ENCODE measurements at places on chromosomes 13 and 19.
A peak's percentile ranks its signal among the peaks of the same experiment; 100 is the strongest.

DNA sequence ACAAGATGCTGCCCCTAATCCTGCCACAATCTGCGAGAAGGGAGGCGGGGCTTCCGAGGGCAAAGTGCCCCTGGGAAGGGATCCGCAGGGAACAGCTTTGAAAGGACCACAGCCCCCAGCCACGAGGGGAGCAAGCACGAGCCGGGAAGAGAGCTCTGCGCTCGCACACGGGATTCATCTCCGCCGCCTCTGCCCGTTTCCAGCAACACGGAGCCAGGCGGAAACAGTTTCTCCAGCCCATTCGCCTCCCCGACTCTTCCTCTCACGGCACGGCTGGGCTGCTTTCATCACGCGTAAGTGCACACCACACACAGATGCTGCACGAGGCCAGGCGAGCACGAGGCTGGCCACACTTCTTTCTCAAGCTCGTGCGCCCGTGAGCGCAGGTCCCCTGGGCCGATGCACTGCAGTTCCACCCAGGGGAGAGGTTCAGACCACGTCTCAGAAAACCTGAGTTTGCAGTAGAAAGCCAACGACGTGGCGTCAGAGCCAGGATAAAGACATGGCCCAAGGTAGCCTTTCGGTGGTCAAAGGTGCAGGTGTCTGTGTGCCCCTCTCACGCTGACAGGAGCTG, 33.6 kb downstream of the NAXD start:
- DNase-seq: no peak

DNA sequence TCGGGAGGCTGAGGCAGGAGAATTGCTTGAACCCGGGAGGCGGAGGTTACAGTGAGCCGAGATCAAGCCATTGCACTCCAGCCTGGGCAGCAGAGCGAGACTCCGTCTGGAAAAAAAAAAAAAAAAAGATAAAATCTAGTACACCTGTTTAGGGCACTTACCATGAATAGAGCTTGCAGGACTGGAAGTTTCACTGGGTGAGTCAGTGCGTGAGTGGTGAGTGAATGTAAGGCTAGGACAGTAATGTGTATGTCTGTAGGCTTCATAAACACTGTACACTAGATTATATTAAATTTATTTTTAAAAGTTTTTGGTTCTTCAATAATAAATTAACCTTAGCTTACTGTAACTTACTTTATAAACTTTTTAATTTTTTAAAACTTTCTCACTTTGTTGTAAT, 22.9 kb downstream of the PPP5C start:
- DNase-seq: no peak

DNA sequence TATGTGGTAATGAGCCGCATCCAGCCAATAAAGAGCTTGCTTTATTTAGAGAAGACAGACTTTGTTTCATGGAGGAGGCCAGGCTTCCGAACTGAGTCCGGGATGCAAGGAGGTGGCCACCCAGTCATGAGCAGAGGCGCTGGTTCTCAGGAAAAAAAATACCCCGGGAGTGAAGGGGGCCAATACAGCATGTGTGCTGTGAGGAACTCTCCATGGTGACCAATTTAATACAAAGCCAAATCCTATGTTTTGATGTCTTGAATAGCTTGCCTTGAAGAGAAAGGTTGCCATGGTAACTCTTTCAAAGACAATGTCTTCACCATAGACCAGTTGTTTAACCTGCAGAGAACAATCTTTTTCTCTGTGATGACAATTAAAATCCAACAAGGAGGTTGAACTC, 43.4 kb upstream of the PDCD5 start:
- DNase-seq: no peak

GRCh38 chr13:29162638-29163235, 342.6 kb downstream of the MTUS2 start:
- no peak for DNase-seq

DNA sequence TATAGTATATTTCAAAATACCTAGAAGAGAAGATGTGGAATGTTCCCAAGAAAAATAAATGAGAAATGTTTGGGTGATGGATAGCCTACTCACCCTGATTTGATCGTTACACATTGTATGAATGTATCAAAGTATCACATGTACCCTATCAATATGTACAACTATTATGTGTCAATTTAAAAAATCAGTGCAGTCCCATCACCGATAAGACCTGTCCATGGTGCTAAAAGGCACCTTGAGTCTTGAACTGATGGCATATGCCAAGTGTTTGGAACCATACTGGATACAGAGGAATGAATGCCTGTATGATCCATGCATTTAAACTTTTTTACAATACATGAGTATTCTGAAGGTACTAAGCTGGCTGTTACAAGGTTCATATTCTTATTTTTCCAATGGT, 50.2 kb upstream of the ZNF835 start:
- no peak for DNase-seq

- peak; percentile 82 for DNase-seq
These were observed at the start of gene SLC25A15 for GRCh38 chr13:40789275-40790153. SLC25A15 (plus strand) TSS chr13:40789611; CDS start chr13:40793227, 3,616 bp downstream.

DNA sequence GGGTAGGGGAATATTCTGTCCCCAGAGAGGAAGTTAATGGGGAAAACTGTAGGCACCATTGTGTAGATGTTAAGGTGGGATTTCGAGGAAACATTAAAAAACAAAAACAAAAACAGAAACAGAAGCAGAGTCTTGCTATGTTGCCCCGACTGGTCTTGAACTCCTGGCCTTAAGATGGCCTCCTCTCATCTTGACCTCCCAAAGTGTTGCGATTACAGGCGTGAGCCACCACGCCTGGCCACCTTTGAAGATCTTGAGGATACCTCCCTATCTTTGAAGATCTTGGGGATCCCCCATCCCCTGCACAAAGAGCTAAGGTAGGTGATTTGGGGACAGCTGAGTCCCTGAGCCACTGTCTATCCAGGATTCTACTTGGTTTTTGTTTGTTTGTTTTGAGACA, 553 bp upstream of the ICAM3 start:
- no peak for DNase-seq

- DNase-seq: no peak
These were observed 27.3 kb upstream of the IL17D start for GRCh38 chr13:20676213-20676612.

- no peak for DNase-seq
These were observed 63.9 kb upstream of the ARHGEF7 start for GRCh38 chr13:111051041-111051725.

DNA sequence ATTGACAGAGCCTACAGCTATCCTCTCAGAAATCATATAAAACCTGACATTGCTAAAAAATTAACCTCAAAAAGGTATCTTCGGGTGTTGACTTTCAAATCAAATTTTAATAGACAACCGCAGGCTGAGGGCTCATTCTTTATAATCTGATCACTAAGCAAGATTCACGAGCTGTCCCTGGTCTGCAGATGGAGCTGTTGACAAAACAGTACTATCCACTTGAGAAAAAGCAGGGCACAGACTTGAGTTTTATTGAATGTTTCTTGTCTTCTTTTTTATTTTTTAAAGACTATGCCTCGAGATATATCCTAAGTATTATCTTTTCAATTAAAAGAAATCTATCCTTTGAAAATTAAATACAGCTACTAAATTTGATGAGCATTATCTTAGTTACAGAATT, 540.5 kb downstream of the PCDH9 start:
- DNase-seq: peak; percentile 18

DNA sequence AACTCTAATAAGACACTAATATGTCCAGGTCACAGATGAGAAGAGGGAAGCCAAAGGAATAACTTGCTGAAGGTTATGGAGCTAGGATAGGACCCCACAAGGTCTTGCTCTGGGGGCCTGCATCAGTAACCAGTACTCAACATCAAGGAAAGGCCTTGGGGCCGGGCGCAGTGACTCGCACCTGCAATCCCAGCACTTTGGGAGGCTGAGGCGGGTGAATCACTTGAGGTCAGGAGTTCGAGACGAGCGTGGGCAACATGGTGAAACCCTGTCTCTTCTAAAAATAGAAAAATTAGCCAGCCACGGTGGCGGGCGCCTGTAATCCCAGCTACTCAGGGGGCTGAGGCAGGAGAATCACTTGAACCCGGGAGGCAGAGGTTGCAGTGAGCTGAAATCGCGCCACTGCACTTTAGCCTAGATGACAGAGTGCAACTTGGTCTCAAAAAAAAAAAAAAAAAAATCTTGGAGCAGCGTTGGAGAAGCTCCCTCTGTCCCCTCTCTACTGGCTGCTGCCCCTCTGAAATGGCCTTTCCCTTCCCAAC, 1.8 kb downstream of the LONP1 start:
- no peak for DNase-seq

DNA sequence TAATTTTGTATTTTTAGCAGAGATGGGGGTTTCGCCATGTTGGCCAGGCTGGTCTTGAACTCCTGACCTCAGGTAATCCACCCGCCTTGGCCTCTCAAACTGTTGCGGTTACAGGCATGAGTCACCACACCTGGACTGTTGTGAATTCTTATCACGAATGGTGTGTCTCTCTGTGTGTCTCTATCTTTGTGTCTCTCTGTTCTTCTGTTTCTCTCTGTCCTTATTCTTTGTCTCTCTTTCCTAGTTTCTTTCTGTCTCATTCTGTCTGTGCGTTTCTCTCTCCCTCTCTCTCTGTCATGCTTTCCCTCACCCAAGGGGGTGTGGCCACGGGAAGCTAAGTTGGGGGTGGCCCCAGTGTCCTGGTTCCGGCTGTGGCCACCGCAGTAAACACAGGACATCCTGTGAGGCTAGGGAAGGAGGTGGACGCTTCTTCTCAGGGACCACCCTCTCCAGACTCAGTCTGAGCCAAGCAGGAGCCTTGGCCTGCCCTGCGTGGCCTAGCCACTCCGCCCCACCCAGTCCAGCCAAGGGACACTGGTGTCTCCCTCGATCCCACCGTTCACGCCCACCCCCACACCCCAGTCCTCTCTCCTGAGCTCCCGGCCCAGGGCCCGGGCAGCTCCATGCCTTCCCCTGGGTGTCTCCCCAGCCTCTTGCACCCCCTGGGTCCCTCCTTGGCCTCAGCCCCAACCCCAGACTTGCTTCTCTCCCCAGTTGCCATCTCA, 3.9 kb upstream of the PRX start:
- no peak for DNase-seq

GRCh38 chr19:6108721-6109633, 1.3 kb downstream of the RFX2 start:
- peak; percentile 70 for DNase-seq

- no peak for DNase-seq
These were observed 62.7 kb downstream of the F2RL3 start for GRCh38 chr19:16951529-16951928.

DNA sequence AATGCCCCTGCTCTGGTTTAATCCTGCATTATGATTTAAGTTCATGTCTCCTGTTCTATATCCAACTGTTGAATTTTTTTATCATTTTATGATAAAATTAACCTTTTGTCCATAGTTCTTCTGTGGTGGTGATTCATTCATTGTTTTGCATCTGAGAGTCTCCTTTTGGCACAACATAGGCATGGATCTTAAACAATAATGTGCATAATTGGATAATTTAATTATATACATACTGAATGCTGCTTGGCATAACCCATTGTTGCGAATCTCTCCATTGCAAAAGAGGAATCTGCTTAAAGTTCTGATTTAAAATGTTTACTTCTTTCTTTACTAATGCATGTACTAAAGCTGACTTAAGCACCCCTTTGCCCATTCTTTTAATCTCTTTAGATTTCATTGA, 2788.4 kb downstream of the PCDH9 start:
- DNase-seq: no peak

DNA sequence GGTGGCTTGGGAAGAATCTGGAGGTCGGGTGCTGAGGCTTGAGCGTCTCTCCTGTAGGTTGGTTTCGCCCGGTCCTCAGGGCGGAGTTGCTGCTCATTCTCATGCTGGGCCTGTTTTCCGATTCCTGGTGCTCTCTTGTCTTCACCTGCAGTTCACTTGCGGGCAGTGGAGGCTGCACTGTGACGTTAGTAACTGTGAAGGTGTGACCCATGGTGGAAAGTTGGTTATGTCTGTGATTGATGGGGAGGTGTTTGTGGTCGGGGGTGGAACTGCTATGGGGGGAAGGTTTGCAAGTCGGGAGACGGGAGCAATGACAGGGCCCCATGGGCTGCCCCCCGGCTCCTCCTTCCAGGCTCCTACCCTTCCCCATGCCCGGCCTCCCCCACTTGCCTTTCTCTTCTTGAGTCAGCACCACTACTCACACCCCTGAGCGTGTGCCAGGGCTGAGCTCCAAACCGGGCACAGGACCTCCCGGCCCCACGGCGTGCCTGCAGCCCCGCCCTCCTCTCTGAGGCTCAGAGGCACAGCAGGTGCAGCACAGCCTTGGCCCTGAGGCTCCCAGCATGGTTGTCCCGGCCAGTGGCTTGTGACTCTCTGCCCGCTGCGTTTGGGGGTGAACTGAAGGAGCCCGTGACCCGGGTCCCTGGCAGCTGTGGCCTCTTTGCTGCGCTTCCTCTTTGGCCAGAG, 79.1 kb downstream of the ATP11A start:
- no peak for DNase-seq

DNA sequence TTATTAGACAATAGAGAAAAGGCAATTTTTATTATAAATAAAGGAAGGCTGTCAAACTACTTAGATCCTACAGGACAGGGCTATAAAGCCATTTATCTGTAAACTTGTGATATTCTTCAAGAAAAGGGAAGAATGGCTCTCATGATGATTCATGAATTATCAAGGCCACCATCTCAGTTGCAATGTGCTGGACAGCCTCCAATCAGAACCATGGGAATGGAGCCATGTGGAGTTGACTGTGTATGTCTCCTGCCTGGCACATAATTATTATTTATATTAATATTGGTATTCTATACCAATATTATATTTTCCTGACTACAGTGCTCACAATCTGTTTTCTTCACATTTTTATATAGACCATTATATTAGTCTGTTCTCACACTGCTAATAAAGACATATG, 560.5 kb upstream of the MIR17HG start:
- DNase-seq: no peak

GRCh38 chr13:26019251-26019650, 32.6 kb downstream of the SHISA2 start:
- DNase-seq: no peak

DNA sequence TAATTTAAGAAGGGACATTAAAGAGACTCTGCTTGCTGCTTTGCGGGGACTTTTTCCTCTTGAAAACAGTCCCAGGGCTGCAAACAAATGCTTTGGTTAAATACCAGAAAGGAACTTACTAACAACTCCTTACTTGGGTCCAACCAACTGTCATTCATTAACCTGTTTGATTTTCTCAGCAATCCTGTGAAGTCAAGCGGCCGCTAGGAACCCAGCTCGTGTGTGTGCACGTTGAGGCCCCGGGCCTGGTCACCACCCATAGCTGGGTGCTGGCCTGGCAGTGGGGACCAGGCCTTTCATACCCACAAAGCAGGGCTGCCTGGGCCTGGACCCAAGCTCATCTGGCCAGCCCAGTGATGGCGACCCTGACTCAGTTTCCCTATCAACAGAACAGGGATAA, 50.7 kb downstream of the C1QTNF9 start:
- DNase-seq: no peak

- DNase-seq: no peak
These were observed 262.5 kb downstream of the SLITRK6 start for GRCh38 chr13:85536706-85537105.

DNA sequence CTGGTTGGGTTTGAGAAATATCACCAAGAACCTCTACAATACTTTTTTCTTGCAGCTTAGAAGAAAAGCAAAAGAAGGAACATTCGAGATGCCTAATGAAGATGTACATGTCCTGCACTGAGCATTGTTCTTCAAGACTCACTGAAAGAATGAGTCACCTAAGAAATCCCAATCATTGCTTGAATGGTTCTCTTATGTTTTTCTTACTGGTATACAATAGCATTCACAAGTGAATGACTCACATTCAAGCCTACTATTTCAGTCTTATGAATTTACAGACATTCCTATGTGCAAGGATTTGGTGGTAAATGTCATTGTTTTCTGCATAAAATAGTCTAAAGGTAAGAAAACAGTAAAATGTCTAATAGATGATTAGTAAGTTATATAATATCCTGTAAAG, 594.6 kb downstream of the PCDH9 start:
- no peak for DNase-seq
